ENCODE measurements at places on chromosomes 2 and 18.

GRCh38 chr18:64333584-64333983 is 184.7 kb upstream of the LINC00305 start:
- DNase-seq, result no peak

GRCh38 chr18:27202741-27203140 is 17.6 kb upstream of the CHST9 start:
- no peak for DNase-seq

GRCh38 chr18:25443776-25444175 is 91.8 kb upstream of the ZNF521 start:
- DNase-seq, result no peak

GRCh38 chr2:134412639-134412999 is 158.7 kb downstream of the MGAT5 start:
- no peak for DNase-seq

DNA sequence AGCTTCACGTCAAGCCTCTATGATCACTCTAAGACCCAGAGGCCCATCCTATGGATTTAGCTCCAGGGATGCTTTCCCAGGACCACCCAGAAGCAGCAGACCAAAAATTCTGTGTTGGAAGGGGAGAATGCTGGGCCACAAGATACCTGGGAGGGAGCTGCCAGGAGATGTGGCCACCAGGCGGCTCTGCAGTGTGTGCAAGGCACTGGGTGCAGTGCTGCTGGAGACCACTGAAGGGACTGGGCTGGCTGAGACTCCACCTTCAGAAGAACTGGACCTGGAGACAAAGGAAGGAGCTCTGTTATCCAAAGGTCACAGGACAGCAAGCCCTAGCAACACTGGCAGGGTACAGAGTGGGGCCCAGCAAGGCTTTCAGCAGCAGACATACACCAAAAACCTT is 34.0 kb downstream of the KANSL3 start:
- no peak for DNase-seq

GRCh38 chr2:68771211-68771751 is 36.7 kb downstream of the ARHGAP25 start:
- no peak for DNase-seq

DNA sequence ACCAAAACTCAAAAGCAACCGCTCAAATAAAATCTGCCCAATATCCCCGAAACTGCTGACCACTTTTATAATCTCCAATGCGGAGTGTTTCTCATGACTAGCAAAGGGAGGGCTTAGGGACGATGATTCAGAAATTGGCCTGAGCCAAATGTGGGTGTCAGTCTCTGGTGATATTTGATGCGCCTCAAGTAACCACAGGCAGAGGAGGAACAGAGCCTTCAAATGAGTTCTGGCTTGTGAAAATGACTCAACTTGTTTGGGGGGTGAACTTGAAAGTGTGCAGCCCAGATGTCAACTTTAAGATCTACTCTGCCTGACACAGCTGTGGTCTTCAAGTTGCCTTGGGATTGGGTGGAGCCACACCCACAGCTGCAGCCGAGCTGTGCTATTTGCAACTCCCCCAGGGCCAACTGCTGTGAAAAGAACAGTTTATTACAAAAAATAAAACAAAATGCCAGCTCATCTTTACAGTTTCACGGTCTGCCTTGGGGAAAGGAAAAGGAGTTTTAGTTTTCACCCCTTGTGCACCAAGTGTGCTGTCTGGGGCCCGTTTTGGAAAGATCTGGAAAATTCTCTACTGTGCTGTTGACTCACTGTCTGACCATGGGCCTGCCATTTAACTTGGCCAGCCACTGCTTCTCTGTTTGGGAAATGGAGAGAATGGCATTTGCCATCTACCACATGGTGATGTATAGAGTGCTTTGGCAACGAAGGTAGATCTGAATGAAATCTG is 222.1 kb downstream of the MTX2 start:
- no peak for DNase-seq

DNA sequence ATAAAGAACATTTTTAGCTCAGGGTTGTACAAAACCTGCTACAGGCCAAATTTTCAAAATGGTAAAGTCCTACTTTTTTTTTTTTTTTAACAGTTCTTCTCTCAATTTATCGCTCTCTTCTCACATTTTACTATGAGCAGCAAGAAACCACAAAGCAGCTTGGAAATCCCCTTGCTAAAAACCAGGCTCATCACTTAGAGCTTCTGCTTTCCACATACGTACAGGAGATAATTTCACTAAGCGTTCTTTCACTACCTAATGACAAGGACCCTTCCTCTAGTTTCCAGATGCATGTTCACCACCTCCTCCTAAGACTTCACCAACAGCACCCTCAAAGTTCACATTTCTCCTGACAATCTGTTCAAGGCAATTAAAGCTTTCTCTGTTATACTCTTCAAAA is 294.9 kb upstream of the CYRIA start:
- DNase-seq, result no peak

GRCh38 chr2:67032076-67032475 is 365.1 kb upstream of the ETAA1 start:
- DNase-seq, result no peak

DNA sequence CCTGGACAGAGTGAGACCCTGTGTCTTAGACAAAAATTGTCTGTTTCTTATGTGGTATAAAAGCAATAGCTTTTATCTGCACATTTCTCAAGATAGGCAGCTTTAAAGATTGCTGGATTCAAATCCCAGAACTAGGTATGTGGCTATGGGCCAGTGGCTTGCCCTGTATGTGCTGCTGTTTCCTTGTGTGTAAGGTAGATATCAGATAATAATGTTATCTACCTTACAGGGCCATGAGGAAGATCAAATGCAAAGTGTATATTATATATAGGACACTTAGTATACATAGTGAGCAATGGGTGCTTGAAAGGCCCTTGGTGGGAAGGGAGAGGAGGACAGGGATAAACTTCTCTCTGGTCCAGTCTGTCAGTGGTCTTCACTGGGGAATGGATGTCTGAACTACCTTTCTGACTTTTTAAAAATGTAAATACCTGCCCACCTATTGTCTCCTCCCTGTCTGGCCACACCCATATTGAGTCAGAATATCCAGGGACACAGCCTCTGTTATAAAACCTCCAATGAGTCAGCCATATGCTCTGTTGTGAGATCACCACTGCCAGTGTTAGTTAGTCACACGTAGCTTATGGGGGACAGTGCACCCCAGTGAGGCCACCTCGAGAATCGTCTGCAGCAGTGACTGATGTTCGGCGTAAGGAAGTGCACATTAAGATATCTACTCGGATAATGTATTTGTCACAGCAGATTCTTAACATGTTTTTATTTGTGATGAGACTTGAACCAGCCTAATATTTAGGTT is 383.4 kb downstream of the PTPRM start:
- no peak for DNase-seq

DNA sequence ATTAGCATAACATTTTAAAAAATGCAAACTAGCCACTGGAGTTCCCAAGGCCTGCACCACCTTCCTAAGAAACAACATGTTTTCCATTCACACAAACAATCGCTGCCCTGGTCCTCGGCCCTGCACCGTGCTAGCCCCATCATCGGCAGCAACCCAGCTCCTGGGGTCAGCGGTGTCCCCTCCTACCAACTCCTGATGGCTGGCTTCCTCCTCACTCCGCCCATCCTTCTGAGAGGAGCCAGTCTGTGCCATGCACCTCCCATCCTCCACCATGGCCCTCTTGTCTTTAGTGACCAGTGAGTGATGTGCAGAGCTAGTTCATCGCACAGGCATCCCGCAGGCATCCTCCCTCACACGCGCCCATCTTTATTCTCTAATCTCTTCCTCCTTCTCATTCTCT is 81.9 kb downstream of the LONRF2 start:
- DNase-seq, result no peak

DNA sequence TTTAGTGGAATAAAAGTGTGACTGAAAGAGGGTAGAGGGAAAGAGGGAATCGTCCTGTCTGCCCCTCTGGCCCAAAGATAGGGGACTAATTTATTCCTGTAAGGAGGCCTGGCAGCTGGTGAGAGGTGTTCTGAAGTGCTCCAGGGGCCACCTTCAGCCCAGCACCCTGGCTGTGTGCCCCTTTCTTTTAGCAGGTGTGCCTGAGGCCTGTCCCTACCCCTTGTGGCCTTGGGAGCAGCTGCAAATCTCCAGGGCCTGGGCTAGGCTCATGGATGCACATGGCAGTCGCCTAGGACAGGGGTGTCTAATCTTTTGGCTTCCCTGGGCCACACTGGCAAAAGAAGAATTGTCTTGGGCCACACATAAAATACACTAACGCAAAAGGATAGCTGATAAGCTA is 37.3 kb downstream of the FHOD3 start:
- no peak for DNase-seq

GRCh38 chr2:54834721-54835120 is 111.3 kb downstream of the EML6 start:
- DNase-seq, result no peak

- DNase-seq, result no peak
Observed at GRCh38 chr2:241743620-241744019, 9.2 kb downstream of the D2HGDH start.

DNA sequence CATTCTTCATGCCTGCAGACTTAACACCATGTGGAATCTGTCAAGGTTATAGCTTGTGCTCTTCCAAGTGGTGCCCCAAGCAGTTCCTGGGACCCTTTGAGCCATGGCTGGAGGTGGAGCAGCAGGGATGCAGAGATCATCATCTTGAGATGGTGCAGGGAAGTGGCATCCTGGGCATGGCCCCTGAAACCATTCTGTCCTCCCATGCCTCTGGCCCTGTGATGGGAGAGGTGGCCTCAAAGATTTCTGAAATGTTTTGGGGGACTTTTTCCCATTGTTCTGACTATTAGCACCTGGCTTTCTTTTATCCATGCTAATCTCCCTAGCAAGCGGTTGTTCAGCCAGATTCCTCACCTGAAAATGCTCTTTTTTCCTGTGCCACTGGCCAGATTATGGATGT is 10.3 kb upstream of the TMEM37 start:
- DNase-seq, result no peak

- DNase-seq, result no peak
Observed at GRCh38 chr2:216583147-216583546, 50.1 kb upstream of the IGFBP2 start.

GRCh38 chr2:16303761-16304160 is 361.9 kb downstream of the CYRIA start:
- no peak for DNase-seq

GRCh38 chr2:236489895-236490404 is 79.7 kb upstream of the ACKR3 start:
- DNase-seq, result no peak

- no peak for DNase-seq
Observed at GRCh38 chr2:180196419-180196977, 189.4 kb upstream of the CWC22 start.

GRCh38 chr2:51344886-51345285 is 313.0 kb upstream of the NRXN1 start:
- DNase-seq, result no peak

DNA sequence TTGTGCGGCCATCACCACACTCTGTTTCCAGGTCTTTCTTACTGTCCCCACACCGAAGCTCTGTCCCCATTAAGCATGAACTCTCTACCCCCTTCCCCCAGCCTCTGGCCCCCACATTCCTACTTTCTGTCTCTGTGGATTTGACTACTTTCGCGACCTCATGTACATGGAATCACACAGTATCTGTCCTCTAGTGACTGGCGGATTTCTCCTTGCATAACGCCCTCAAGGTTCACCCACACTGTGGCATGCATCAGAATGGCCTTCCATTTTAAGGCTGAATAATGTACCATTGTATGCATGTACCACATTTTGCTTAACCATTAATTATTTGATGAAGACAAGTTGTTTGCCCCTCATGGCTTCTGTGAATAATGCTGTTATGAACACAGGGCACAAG is 467.6 kb upstream of the HS6ST1 start:
- DNase-seq, result no peak

DNA sequence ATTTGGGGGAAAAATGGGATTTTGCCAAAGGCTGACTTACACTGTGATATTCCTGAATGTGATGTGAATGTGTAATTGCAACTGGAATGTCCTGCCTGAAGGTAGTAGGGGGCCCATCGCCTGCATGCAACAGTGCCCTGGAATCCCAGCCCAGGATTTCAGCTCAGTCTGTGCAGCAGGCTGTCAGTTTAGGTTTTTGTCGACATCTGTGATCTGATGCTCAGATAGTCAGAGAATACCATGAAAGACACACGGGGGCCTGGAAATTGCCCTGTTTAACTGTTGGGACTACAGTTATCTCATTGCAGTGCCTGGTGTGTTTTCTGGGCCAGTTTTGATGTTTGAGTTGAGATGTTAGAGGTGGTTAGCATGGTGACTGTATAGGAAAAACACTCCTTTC is 84.5 kb upstream of the HK2 start:
- DNase-seq, result no peak

DNA sequence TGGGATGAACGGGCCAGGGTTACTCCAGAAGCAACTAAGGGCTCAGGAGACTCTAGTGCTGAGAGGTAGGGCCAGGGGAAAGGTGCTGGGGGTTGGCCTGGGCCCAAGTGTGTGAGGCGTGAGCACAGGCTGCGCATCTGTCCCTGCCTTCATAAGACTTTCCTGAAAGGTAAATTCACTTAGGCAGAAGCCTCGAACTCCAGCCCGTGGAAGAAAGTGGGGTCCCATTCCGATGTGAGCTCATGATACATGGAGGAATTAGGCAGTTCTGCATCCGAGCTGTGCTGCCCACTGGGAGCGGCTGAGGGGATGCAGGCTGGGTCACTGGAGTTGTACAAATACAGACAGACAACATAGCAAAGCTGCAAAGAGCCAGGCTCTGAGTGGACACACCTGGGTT is 16.2 kb downstream of the PARD6G start:
- no peak for DNase-seq

DNA sequence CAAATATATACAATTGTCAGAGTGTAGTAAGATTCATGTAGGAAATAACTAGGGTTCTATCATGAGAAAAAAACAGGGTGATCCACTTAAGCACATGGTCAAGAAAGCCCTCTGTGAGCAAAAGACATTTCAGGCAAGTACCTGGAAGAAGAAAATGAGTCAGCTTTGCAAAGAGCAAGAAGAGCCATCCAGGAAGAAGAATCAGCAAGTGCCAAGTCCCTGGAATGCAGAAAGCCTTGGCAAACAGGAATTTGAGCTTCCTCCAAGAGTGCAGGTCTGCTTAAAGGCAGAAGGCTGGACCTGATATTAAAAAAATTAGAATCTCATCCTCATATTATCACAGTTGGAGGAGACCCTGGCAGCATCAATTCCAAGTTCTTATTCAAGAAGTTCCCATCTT is 188.5 kb upstream of the CELF4 start:
- no peak for DNase-seq

DNA sequence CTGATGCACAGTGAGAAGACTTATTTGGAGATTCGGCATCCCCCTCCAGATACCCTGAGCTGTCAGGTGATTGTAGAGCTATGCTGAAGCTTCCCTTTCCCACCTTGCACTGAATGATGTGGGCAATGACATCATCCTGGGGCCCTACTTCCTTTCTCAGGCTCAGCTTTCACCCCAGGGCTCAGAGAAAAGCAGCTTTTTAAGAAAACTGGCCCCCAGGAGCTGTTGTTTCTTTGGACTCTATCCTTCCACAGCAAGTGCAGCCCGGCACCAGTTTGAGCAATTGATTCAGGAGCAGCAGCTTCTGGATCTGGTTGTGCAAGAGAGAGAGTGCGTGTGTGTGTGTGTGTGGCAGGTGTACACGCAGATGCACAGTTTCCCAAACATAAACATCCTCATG is 251.3 kb downstream of the ANAPC1 start:
- no peak for DNase-seq
